Mesenchymal stem cell (in vitro differentiated cells and primary cell): ENCODE measurements at places on chromosomes 6 and 20.
A peak's percentile ranks its signal among the peaks of the same experiment; 100 is the strongest.

- no peak for DNase-seq
Measured at GRCh38 chr6:47034421-47034820, 7.7 kb downstream of the ADGRF1 start.

DNA sequence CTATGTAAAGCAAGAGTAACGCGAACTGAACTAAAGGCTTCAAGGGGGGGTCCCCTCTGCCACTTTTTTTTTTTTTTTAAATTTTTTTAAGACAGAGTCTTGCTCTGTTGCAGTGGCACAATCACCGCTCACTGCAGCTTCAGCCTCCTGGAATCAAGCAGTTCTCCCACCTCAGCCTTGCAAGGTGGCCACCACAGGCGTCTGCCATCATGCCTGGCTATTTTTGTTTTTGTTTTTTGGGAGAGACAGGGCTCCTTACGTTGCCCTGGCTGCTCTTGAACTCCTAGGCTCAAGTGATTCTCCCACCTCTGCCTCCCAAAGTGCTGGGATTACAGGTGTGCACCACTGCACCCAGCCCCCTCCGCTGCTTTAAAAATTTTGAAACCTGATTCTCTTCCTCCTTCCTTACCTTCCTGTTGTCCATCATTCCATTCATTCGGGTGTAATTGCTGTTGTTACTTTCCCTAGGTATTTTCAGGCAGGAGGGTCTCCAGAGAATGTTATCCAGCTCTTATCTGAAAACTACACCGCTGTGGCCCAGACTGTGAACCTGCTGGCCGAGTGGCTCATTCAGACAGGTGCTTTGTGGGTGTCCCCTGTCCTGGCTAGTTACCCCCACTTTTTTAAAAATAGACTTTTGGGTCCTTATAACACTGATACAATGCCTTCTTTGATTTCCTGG, 5.4 kb downstream of the NELFCD start:
- no peak for DNase-seq

- DNase-seq = no peak
Measured at GRCh38 chr6:96856856-96857255, 19.6 kb upstream of the GPR63 start.

GRCh38 chr6:56753811-56754210, 111.1 kb upstream of the DST start:
- no peak for DNase-seq

- no peak for DNase-seq
Measured at GRCh38 chr20:13205848-13206434, 15.1 kb upstream of the ISM1 start.

- no peak for DNase-seq
Measured at GRCh38 chr6:89959883-89960282, 65.6 kb downstream of the GJA10 start.

DNA sequence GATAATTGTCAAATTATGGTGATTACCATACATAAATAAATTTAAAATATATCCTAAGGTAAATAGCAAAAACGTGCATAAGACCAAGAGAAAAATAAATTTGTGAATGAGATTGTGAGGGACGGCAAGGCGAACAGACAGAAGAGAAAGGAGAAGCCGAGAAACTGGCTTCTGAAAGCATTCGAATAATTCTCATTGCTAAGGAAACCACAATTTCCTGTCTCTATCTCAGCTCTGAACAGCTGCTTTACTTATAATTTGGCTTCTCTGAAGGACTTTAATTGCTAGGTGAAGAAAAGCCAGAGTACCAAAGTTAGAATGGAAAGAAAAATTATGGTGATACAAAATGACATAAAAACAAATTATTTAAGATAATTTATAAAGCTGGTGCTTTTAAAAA, 79.0 kb upstream of the RGS17 start:
- DNase-seq = peak; percentile 60

DNA sequence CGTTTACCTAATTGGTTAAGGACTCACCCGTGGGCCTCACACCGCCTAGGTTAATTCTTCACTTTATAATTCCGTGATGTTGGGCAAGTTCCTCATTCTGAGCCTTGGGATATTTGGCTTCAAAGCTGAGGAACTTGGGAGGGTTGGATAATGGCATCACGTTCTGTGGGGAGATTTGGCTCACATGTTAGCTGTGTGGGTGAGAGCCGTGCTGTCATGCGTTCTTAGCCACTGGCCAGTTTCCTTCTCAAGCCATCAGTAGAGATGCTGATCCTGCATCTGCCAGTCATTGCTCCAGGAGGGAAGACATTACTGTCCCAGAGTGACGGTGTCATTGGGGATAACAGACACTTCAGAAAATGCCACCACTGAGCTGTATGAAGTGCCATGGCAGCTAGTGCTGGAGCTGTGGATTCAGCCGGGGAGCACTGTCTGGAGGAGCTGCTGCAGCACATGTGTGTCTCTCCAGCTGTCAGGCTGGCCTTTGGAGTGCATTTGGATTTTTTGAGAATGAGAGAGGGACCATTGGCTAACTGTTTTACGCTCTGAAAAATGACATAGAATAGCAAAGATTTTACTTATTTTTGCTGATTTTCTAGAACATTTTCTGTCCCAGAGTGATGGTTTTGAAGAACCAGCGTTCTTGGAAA, 16.5 kb downstream of the IGF2R start:
- DNase-seq = no peak

- no peak for DNase-seq
Measured at GRCh38 chr6:156852858-156853216, 75.7 kb downstream of the ARID1B start.

DNA sequence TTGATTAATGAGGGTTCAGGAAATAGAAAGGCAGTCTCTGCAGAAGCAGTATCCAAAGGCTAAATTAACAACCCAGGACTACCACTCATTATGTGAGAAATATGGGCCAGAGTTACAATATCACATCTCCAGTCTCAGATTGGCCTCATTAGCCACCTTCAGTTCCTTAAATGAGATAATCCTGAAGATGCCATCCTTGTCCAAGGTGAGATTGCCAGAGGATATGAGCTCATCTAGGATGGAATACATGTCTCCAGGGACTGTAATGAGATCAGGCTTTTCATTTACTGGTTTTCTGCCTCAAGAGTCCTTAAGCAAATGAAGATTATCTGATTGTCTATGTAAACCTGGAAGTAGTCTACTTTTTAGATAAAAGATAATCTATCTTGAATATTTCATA, 196.3 kb downstream of the FUT9 start:
- DNase-seq = no peak

DNA sequence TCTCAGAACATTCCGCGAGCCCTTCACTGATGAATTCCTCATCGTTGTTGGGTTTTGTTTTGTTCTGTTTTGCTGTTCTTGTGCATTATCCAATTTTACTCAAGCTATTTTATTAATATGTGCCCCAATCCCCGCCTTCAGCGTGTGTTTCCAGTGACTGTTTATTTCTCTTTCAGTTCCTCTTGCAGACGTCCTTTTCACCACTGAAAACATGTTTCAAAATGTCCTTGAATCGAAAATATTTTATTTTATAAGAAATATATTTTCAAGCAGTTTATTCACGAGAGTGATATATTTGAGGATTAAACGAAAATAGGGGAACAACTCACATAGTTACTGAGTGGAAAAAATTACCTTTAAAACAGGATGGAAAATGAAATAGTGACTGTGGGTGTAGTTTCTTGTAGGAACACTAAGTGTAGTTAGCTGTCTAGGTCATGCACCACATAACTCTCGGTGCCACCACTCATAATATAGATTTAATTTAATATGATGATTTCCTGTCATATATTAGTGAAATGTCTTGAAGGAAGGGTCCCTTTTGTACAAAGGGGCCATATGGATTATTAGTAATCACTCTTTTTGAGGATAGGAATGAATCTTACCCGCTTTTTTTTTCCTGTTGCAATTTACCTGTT, 45.3 kb upstream of the HDDC2 start:
- DNase-seq = no peak

DNA sequence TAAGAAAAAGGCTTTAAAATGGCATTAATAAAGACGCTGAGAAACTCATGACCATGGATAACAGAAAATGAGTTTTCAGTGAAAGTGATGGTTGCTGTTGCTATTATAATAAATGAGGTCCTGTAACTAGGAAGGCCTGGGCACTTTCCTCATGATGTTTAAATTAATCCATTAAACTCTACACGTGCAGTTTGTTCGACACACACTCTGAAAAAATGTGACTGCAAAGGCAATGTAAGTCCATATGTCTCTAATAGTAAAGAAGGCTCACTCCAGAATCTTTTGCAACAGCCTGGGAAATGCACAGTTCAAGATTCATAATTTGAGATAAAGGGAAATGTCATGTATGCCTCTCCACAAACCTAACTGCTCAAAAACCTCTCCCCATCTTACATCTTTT, 153.4 kb downstream of the COL12A1 start:
- DNase-seq = no peak

DNA sequence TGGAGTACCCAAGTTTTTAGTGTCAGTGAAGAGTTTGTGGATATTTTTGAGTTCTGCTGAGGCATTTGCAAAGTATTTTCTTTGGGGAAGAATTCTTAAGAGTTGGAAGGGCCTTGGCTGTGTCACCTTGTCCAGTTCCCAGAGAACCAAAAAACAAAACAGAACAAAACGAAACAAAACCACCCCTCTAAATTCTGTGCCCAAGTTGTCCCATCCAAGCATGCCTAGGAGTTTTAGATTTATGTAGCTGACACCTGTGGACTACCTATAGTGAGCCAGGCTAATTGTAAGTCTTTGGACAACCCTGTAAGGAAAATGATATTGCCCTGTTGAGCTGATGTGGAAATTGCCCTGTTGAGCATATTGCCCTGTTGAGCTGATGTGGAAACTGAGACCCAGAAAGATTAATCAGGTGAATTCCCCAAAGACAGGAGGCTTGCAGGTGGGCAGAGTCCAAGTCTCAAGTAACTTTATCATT, 1.0 kb upstream of the ECI2 start:
- no peak for DNase-seq

GRCh38 chr6:123966618-123967017, 163.0 kb downstream of the NKAIN2 start:
- no peak for DNase-seq

- DNase-seq = no peak
Measured at GRCh38 chr20:48169650-48170225, 384.5 kb upstream of the SULF2 start.

GRCh38 chr6:15184441-15184861, 61.4 kb upstream of the JARID2 start:
- no peak for DNase-seq

DNA sequence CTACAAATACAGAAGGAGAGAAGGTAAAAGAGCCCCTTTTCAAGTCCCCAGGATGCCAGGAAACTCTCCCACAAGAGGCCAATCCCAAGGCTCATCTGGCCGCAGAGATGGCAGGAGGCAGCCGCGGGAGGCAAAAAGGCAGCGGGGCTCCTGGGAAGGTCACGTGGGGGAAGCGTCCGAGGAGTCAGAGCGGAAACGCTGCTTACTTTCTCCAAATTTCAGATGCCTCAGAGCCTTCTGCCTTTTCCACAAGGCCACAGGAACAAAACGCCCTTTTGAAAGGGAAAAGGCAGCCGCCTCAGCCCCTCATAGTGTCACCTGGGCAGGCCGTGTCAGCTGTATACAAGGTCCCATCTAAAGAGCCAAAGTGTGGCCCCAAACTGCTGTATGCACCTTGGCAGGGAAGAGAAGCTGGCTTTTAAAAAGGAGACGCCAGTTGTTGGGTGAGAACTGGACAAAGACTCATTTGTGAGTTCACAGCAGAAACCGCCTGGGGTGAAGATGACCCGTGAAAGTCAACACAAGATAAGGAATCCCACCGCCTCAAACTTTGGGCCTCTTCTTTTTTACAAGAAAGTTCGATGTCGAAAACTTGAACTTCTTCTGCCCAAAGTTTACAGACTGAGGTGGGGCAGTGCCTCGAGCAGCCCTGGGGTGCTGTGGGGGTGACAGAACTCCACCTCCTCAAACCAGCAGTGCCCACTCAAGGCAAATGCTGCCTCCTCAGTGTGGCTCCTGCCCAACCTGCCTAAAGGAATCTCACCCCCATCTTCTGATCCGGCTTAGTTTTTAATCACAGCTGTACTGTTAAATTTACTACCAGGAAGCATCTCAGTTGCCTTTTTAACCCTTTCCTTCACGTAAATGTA, 45.4 kb downstream of the EZR start:
- DNase-seq = no peak

- DNase-seq = no peak
Measured at GRCh38 chr20:51062065-51062464, 39.2 kb upstream of the KCNG1 start.

GRCh38 chr6:163395122-163395830, 19.2 kb upstream of the QKI start:
- no peak for DNase-seq

DNA sequence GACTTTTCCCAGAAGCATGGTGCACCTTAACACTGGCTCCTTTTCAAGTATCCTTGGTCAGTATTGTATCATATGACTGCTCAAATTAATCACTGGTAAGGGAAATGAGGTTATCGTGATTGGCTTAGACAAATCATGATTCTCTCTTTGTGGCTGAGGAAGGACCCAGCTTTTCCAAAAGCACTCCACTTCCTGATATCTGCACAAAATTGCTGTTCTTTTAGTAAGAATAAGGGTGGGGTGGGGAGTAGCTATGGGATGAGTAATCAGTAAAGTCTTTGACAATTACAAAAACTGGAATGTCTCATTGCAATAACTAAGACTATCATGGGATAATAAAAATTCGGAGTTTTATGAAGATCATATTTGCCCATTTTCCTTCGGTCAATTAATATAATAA, 9.0 kb upstream of the RIPPLY2 start:
- DNase-seq = no peak

- peak; percentile 24 for DNase-seq
Measured at GRCh38 chr20:32069711-32070110, 17.7 kb downstream of the HCK start.

DNA sequence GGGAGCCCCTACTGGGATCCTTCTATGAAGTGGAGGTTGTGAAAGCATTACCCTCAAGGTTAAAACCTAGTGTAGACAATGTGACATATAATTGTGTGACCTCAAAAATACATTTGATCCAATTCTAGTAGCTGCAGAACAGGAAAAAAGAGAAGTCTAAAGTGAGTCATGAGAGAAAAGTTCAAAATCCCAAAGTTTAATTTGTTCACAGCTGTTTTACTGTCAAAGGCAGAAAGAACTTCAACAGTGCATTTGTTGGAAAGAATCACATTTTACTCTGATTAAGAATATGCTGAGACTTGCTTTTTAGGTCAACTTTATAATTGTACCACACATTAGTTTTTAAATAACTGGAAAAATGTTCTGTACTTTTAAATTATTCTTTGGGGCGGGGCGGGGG, 1027.4 kb upstream of the FLRT3 start:
- DNase-seq = no peak

DNA sequence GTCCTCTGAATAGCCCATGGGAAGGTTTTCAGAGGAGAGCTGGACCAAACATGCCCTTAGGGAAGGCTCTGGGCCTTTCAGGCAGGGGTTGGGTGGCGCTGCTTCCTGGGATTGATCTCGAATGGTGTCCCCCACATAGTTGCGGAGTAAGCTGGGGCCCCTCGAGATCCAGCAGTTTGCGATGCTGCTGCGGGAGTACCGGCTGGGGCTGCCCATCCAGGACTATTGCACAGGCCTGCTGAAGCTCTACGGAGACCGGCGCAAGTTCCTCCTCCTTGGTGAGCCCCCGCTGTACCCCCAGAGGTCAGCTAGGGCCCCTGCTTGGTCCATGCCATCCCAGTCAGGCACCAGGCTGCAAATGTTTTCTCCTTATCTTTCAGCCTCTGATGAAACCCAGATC, 19.3 kb downstream of the CCM2L start:
- DNase-seq = no peak

- no peak for DNase-seq
Measured at GRCh38 chr20:2798095-2798805, 2.2 kb downstream of the CPXM1 start.

GRCh38 chr6:11263291-11263775, 30.9 kb upstream of the NEDD9 start:
- DNase-seq = peak; percentile 88

GRCh38 chr6:122153557-122153956, 245.9 kb upstream of the HSF2 start:
- no peak for DNase-seq
